ENCODE measurements at places on chromosomes 3 and 15. TPM values are rescaled to one million over a fixed set of nuclear protein-coding genes. Genes with fewer than 3 reads are reported as not detected.

DNA sequence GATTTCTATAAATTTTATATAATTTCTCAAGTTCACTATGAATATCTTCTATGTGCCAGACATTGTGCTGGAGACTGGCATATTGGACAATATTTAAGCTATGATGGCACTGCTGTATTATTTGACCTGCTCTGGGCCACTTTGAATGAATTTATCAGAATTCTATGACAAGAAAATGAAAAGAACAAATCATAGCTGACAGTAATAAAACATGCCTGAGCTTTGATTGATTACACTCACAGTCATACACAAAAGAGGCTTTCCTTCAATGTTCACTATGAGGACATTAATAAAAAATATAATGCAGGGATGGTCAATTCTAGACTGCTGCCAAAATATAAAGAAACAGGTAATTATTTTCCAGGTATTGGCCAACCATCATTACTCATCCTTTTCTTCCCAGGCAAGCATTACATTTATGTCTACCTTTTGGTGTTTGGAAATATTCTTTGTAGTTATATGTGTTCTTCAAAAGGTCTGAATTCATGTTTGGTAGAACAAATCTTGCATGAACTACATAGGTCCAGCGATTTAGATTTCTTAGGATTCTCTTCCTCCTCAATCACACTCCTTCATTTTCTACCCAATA lies 81.0 kb upstream of the ALCAM start:
- no peak overlapping the region for H3K4me3 ChIP-seq
- no peaks in the 10 kb centered on the region for H3K27me3 ChIP-seq
- no peaks in the 10 kb centered on the region for H3K4me1 ChIP-seq

- H3K27ac ChIP-seq, result peak overlapping the region; percentile 56
- no peaks in the 10 kb centered on the region for H3K27me3 ChIP-seq
- peak overlapping the region; percentile 1 for H3K4me3 ChIP-seq
- no peak for DNase-seq
These were observed 45.3 kb upstream of the MAGEF1 start for GRCh38 chr3:184757022-184757651.

DNA sequence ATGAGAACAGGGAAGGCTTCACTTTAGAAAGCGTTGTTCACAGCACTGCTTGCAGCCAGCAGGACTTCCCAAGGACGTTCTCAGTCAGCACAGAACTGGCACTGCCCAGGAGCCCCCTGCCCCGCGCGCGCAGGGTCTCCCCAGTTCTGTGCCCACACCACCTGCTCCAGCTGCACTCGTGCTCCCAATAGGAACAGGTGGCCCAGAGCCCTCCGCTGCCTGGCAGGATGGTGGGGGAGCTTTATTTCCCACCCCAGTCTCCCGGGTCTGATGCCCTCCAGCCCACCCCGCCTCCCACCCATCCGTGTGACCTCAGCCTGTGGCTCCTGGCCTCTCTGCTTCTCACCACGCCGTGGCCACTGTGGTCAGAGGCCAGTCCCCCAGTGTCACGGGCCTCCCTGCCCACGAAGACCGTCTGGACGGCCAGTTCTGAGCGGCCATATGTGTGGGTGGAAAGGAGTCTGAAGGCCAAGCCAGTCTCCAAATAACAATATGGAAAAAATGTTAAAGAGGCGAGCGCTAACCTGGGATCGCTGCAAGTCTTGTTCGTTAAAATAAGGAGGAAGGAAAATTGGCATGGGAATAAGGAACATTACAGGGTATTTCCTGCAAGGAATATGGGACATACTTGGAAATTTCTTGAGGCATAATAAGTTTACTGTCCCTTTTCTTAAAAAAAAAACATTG lies 54.6 kb upstream of the PCSK6 start:
- H3K27ac ChIP-seq, result no peak overlapping the region
- no peaks in the 10 kb centered on the region for H3K4me1 ChIP-seq
- no peaks in the 10 kb centered on the region for H3K27me3 ChIP-seq
- no peaks in the 10 kb centered on the region for H3K36me3 ChIP-seq
- no peak overlapping the region for H3K4me3 ChIP-seq

GRCh38 chr15:25740383-25741255 lies 122.5 kb downstream of the ATP10A start:
- no peak overlapping the region for H3K27ac ChIP-seq
- H3K36me3 ChIP-seq, result no peaks in the 10 kb centered on the region
- peaks cover 72% of the 10 kb centered on the region for H3K4me1 ChIP-seq
- no peak overlapping the region for H3K4me3 ChIP-seq
- no peaks in the 10 kb centered on the region for H3K27me3 ChIP-seq
- peak; percentile 86 for DNase-seq

DNA sequence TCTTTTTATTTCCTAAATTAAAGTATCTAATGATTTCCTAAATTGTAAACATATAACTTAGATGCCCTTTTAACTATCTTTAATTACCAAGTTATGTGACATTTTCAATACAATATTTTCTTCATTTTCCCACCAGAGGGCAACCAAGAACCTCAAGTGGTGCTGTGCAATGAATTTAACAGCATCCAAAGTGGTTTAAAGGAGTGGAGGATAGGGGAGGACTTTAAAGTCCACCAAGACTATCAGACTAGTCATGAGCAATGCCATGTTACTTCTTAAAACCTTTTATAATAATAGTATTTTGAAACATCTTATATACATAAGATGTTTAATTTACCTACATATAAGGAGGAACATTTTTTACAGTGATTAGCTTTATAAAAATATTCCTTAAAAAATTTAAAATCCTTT lies 74.4 kb downstream of the DLG1 start:
- DNase-seq, result no peak
- no peak overlapping the region for H3K4me3 ChIP-seq
- H3K4me1 ChIP-seq, result peaks cover 15% of the 10 kb centered on the region

DNA sequence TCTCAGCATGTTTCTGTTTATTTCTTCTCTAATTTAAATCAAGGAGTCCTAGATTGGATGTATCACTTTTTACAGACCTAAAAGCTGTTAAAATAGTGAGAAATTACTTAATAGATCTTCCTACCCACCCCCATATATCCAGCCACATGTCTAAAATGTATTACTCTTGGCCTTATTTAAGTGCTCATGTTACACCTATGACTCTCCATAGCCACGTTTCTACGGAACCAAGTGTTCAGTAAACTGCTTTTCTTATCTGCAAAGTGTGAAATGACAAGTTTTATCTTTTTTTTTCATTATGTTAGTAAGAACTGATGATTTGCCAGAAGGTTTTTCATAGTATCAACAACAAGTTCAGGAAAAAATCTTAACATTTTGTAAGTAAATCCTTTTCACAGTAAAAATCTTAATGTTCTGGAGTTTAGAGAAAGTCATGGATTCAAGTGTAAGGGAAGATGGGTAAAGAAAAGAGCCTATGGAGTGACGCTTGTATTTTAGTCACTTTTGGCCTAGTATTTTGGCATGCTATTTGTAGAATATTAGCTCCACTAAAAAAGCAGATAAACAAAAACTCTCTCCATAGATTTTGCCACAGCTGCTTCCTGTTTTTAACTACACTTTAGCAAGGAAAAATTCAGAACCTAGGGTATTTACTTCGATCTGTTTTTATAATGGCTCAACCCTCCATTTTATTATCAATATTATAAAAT lies 41.2 kb upstream of the IGSF10 start:
- H3K27me3 ChIP-seq, result no peaks in the 10 kb centered on the region
- no peaks in the 10 kb centered on the region for H3K36me3 ChIP-seq
- no peak for DNase-seq
- no peaks in the 10 kb centered on the region for H3K4me1 ChIP-seq
- H3K4me3 ChIP-seq, result no peak overlapping the region
- H3K27ac ChIP-seq, result no peak overlapping the region

The CLDN11 gene
- total RNA-seq, result 4.0 TPM

The GPR149 gene
- not detected for total RNA-seq

The GABRR3 gene
- total RNA-seq, result not detected

The ROBO1 gene
- 12.8 TPM for total RNA-seq
